ENCODE measurements at places on chromosomes 1 and 21.

- peak; percentile 51 for DNase-seq
Observed at GRCh38 chr1:47175227-47175934, 14.5 kb downstream of the PDZK1IP1 start.

- no peak for DNase-seq
Observed at GRCh38 chr21:34968414-34969333, 80.4 kb downstream of the RUNX1 start.

DNA sequence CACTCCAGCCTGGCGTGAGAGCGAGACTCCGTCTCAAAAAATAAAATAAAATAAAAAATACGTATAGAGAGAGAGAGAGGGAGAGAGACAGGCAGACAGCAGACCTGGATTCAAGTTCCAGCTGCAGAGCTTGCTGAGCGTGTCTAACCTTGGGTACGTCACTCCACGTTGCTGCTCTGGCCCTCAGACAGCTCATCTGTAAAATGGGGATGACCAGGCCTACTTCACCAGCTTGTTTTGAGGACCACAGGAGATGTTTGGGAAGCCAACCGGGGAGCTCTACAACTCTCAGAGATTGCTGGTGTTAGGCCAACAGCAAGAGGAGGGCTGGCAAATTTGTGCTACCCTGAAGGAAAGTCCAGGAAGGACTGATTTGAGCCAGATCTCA is 499 bp upstream of the TRAF5 start:
- DNase-seq = no peak

- no peak for DNase-seq
Observed at GRCh38 chr1:110249256-110249655, 39.1 kb downstream of the KCNC4 start.

GRCh38 chr1:212367474-212368072 is 47.1 kb downstream of the PACC1 start:
- DNase-seq = no peak

GRCh38 chr1:179169616-179170467 is 59.6 kb downstream of the ABL2 start:
- DNase-seq = peak; percentile 72
